ENCODE measurements at places on chromosomes 7 and 10.

DNA sequence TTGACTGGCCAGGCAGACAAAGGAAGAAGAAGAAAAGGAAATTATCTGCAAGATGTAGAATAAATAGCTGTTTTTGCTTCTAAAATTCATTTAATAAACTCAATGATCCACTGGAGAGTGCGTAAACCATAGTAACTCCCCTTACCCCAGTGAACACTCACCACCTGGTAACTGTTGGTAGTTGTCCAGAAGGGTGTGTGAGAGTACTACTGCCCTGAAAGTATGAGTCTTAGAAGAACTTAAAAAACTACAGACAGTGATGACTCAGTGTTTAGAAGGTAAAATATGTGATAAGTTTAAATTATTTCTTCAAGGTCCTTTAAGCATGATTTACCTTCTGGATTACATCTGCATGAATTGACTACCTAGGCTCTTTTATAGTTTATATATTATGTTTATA lies 53.0 kb upstream of the SEMA3A start:
- no peak for DNase-seq

GRCh38 chr10:48672596-48673265 lies 11.9 kb upstream of the WDFY4 start:
- DNase-seq = no peak

DNA sequence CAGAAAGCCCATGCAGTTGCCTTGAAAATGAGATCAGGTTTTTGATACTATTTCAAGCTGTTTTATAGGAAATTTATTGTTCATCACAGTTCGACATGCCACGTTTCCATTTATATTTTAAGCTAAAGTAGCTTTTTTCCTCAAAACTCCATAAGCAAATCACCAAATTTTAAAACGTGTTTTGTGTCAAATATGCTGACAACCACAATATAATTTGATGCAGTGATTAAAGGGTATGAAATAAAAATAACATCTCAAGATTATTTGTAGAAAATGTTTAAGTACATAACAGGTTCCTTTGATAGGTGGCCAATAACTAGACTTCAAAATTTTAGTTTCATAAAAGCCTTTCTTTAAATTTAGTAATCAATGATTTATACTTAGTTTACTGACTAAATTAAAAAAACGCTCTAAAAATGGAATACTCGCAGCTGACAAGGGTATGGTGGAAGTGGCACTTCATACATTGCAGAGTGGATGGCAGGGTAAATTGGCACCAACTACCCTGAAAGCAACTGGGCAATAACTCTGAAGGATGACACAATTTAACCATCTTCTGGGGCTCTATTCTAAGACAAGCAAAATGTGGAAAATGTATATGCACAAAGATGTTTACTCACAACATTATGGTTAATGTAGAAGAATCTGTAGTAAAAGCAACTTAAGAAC lies 481.6 kb downstream of the TNS3 start:
- no peak for DNase-seq

DNA sequence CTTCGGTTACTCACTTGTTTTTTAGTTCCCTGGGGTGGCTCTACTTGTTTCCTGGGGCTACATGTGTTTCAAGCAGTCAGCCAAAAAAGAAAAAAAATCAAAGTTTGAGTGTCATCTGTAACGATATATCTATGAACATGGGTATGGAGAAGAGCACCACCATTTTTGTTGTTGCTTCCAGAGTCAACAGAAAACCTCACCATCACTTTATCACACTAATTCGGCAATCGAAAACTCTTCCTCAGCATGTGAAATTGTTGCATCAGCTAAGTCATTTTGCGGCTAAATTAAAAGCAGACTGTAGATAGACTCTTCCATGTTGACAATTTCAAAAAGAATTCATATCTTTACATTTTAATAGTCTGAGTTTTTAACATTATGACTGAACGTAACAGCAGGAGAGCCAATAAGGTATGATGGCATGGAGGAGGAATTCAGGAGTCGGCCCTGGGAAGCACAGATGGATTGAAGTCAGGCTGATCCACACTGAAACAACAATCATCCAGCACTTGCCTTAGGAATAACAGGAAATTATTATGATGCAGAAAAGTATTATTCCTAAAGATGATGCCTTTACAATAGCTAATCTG lies 455.7 kb upstream of the KLF6 start:
- DNase-seq = no peak

Data from stimulated activated CD4-positive, alpha-beta T cell treated with anti-CD3 and anti-CD28 coated beads, Interleukin-12 subunit alpha, Interleukin-12 subunit beta, amount 100 ng/mL, for 24 hours (primary cell).